ENCODE measurements at places on chromosomes 4 and X.

GRCh38 chr4:40622913-40623312 lies 6.8 kb downstream of the RBM47 start:
- no peak for DNase-seq

GRCh38 chr4:68369142-68369805 lies 19.4 kb upstream of the YTHDC1 start:
- DNase-seq = no peak

- DNase-seq = no peak
Measured at GRCh38 chrX:11562570-11562969, 103.2 kb downstream of the ARHGAP6 start.

DNA sequence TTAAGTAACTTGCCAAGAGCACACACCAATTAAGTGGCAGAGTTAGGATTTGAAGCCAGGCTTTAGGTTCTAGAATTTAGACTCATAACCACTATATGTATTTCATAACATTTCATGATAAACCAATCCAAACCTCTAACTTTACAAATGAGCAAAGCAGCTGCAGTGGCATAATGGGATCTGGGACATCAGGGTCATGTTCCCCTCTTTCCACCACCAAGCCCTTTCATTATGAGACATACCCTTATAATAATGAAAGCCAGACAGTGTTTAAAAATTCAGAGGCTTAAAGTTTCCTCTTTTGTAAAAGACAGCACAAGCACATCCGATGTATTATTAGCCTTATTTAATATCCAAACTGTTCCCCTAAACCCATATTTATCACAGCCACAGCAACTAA lies 28.3 kb upstream of the AMELX start:
- DNase-seq = no peak

DNA sequence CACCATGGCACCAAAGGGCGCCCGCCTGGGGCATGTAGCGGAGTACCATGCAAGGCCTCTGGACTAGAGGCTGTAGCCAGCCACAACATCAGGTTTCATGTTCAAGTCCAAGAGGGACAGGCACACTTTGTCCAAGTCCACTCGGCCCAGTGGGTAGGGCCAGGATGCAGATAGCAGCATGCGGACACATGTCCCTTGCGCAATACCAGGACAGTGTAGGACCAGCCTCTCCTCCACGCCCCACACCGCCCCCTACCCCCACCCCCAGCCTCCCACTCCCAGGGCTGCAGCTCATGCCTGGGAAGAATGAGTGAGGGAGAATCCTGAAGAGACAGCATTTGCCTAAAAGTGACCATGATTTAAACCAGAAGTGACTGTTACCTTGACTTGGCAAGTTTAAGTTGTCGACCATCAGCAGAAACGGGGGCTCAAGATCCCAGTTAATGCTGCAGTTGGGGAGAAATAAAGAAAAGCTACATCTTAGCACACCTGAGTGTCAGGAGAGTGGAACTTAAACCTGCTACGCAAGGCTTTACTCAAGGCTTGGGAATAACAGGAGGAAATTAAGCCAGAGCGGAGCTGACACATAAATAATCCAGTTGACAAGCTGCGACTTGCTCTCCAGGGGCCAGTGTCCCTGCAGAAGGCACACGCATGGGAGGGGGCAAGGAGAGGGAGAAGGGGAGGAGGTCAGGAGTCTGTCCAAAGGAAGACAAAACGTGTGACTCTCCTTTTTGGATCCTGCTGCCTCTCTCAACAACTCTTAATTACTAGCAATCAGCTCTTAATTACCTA lies 221.7 kb downstream of the BCOR start:
- no peak for DNase-seq

GRCh38 chr4:6331018-6331417 lies 61.4 kb downstream of the WFS1 start:
- DNase-seq = peak; percentile 55

- DNase-seq = no peak
Measured at GRCh38 chr4:180696460-180697092, 1546.6 kb upstream of the TENM3 start.

GRCh38 chrX:64977830-64978229 lies 1.6 kb upstream of the ZC4H2 start:
- no peak for DNase-seq

GRCh38 chr4:153327247-153327646 lies 17.2 kb upstream of the MND1 start:
- no peak for DNase-seq

DNA sequence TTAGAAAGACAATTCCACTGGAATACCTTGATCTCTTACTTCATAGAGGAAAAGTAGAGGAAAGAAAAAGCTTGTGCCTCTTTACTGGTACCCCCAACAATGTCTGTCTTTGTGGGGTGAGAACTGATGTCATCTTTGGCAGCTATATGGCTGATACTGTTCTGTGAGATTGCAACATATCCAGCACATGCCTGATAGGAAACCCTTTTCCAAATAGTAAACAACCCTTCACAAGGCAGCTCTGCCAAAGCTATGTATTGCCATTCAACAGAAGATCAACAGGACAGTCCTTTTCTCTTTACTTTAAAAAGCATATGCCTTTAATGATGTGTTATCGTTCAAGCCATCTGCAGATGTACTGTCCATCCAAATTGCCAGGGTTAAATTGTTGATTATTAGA lies 105.9 kb downstream of the IL1RAPL1 start:
- no peak for DNase-seq

- no peak for DNase-seq
Measured at GRCh38 chr4:84977396-84977795, 10.9 kb upstream of the WDFY3 start.

GRCh38 chrX:9390121-9390520 lies 74.7 kb upstream of the TBL1X start:
- no peak for DNase-seq

GRCh38 chr4:107148904-107149303 lies 112.8 kb upstream of the DKK2 start:
- DNase-seq = no peak

DNA sequence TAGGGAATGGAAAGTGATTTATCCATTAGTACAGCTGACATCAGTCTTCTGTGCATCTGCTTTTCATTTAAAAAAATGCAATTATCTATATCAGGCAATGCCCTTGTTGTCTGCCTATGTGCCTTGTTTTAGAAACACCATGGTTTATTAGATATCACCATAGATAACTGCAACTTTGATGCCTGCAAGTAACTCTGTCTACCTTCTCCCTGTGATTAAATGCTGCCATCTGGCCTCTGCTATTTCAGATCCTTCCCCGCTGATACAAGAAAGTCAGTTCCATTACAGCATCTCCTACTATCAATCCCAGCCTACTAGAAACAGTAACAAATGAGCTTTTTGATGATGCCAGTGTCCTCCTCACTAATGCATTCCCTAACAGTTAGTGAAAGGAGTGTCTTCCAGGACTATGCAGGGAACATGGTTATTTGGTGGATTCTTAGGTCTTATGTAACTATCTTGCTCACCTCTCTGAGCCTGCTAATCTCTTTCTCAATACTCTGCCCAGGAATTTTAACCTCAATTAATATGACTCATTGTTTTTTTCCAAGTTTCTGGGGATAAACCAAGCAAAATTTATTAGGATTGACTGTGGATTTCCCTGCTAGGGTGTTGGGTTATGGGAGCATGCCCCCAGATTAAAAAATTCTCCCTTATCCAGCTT lies 444.9 kb downstream of the RAPGEF2 start:
- DNase-seq = no peak
